Lower lobe of right lung (tissue), 2 donors: ENCODE measurements at places on chromosomes 4 and X.

DNA sequence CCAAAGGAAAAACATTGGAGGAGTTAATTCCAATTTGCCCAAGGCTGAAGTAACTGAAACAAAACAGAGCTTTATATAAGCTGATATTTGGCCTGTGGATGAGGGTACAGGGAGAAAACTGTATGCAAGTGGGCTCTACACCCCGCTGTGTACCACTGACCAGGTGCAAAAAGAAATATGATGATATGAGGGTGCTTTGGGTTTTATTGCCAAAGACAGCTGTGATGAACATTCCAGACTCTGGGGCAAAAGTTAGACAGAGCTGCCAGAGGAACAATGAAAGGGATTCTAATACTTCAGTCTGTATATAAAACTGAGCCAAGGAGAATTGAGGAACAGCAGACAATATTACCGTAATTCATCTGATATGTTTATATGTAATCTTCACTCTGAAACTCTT, 117.4 kb downstream of the MID1 start:
- no peak for DNase-seq

- DNase-seq, result no peak
Observed at GRCh38 chr4:7876201-7876875, 63.3 kb downstream of the AFAP1 start.

- DNase-seq, result no peak
Observed at GRCh38 chr4:147332091-147332490, 148.8 kb upstream of the EDNRA start.

GRCh38 chr4:163537114-163537513, 42.6 kb downstream of the TMA16 start:
- DNase-seq, result no peak

DNA sequence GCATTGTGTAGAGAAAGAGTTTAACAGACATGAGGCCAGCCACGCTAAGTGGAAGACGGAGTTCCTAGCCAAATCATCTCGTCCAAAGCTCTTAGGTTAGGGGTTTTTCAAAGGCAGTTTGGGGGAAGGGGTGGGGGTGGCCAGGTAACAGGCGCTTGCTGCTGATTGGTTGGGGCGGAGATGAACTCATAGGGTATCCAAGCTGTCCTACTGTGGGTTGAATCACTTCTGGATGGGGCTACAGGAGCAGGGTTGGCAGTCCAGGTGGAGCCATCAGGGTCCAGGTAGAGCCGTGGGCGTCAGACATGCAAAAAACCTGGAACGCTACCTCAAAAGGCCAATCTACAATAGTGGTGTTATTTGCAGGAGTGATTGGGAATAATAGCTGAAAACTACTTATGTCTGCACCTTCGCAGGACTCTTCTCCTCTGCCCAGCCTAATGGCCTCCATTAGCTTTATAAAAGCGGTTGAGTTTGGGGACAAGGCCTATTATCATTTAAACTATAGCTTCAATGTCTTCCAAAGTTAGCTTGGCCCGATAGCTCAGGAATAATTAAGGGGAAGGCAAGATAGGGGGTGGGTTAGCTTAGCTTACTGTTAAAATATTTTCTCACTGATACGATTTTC, 579.6 kb downstream of the NLGN4X start:
- no peak for DNase-seq

- DNase-seq, result no peak
Observed at GRCh38 chr4:48367016-48367415, 25.7 kb downstream of the SLAIN2 start.

DNA sequence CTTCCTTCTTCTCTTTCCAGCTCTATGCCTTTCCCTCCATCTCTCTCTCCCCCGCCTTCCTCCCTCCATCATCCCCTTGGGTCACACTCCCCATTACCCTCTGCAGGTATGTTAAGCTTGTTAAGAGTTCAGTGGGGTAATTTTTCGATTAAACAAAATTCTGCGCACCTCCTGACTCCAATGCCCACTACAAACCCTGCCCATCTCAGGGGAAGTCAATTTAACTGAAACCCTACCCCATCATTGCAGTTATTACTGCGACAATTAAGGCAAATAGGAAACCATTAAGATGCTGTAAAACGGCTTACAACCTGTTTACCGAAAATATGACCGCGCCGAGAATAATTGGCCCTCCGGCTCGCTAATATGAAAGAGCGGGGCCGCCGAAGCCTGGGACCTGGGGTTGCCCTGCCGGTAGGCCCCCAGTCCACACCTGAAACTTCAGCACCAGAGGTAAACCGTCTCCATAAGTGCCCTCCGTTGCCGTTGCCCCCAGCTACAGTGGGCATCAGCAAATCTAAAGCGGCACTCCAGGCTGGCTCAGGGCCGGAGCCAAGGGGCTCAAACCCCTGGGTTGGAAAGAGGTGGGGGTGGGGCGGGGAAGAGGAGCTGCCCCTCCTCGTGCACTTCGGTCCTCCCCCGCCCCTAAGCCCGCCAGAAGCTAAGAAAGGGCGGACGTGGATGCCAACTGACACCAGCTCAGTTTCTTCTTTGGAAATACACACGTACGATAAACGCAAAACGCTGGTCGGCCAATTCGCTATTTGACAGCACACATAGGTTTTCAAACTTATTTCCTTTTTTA, 4.8 kb downstream of the ARX start:
- DNase-seq, result no peak
